ENCODE measurements at places on chromosomes 5 and 9.
A peak's percentile ranks its signal among the peaks of the same experiment; 100 is the strongest.

GRCh38 chr9:2907411-2907810 is 63.5 kb upstream of the PUM3 start:
- peak; percentile 12 for DNase-seq

GRCh38 chr5:122366501-122366900 is 54.5 kb downstream of the SNCAIP start:
- DNase-seq, result no peak

DNA sequence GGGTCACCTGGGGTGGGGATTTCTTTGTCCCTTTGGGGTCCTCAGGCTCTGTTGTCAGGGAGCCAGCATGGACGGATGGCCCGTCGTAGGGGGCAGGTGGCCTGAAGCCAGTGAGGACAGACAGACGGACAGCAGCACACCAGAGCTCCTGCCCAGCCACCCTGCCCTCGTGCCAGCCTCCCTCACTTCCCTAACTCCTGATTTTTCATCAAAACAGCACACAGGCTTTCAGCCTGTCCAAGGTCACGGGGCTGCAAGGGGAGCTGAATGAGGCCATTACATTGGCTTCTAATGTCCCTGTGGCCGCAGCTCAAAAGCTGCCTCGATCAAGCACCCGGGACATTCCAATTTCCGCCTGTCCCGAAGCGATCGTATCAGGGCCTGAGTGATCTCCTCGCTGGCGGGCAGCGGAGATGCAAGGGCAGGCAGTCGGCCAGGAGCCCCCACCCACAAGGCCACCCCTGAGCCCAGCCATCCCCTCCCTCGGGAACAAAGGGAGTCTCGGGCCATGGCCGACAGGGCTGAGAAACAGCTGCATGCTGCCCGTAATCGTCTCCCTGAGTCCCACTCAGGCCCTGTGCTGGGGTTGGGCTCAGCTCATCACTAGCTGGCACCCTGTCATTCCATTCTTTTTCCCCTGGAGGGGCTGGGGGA is 50.5 kb upstream of the RNU6ATAC start:
- no peak for DNase-seq

GRCh38 chr5:56420323-56420722 is 187.2 kb upstream of the ANKRD55 start:
- DNase-seq, result no peak

GRCh38 chr5:58462623-58463230 is 2.8 kb upstream of the PLK2 start:
- peak; percentile 69 for DNase-seq

DNA sequence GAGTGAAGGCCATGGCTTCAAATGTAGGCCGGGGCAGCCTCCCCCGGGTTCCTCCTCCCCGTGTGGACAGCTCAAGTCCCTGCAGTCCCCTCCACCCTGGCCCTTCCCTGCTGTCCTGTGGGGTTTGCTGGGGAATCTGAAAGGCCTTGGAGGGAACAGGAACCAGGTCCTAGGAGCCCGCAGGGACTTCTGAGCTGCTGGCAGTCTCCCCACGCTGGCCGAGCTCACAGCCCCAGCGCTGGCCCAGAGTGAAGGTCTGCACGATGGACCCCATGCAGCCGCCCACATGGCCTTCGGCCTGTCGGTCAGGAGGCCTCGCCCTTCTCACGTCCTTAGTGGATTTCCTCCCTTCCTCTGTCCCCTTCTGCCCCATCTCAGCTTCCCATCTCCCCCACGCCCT is 25.7 kb upstream of the NOTCH1 start:
- DNase-seq, result no peak

GRCh38 chr5:89292487-89292886 is 409.5 kb upstream of the MEF2C start:
- no peak for DNase-seq

DNA sequence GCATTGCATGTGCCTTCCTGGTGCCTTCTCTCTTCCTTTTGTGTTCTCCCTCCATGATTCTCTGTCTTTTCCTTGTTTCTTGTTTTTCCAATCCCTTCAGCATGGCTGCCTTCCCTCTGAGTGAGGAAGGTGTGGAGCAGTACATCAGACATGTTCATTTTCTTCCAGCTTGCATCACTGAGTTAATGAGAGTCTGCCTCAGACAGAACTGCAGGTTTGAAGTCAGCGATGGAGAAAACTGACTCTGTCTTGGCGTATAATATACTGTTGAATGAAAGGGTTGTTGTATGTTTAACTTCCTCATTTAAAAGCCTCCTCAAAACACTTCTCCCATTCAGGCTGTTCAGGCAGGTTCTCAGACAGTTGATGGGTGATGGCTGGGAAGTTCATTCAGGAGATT is 129.3 kb downstream of the KDM4C start:
- no peak for DNase-seq

DNA sequence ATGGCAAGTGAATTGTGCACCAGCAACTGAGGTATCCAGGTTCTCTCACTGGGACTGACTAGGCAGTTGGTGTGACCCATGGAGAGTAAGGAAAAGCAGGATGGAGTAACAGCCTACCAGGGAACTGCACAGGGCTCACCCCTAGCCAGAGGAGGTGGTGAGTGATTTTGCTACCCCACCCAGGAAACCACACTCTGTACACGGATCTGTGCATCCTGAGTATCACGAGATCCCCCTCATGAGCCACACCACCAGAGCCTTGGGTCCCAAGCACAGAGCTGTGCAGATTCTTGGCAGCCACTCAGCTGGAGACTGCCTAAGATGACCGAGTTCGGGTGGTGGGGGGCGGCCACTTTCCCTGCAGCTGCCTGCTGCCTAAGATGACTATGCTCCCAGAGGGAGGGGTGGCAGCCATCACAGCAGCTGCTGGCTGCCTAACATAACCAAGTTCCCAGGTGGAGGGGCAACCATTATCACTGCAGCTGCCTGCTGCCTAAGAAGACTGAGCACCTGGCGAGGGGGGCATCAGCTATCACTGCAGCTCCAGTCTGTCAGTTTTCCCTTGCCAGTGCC is 48.4 kb upstream of the EFNA5 start:
- DNase-seq, result no peak

- DNase-seq, result no peak
Observed at GRCh38 chr9:123828449-123828848, 101.5 kb downstream of the DENND1A start.

- peak; percentile 62 for DNase-seq
Observed at GRCh38 chr5:56440871-56441740, 208.0 kb upstream of the ANKRD55 start.

- DNase-seq, result peak; percentile 45
Observed at GRCh38 chr5:112479418-112479817, 60.3 kb upstream of the EPB41L4A start.

- no peak for DNase-seq
Observed at GRCh38 chr5:33143405-33144123, 297.2 kb upstream of the TARS1 start.

DNA sequence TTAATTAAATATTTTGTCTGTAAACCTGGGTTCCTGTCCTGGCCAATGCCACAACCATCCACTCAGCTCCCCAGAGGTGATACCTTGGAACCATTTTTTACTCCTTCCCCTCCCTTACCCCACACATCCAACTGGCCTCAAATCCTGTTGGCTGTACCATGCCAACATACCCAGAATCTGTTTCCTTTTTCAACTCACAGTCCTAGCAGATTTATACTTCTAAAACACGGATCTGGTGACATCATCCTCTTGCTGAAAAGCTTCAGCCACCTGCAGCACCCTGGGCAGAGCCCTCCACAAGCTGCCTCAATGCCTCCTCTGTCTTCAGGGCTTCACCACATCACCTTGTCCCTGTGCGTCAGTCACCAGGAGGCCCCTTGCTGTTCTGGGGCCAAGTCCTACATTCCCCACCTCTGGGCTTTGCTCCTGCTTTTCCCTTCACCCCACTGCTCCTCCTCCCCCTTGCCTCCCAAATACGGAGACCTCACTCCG is 14.9 kb downstream of the SEMA6A start:
- no peak for DNase-seq

DNA sequence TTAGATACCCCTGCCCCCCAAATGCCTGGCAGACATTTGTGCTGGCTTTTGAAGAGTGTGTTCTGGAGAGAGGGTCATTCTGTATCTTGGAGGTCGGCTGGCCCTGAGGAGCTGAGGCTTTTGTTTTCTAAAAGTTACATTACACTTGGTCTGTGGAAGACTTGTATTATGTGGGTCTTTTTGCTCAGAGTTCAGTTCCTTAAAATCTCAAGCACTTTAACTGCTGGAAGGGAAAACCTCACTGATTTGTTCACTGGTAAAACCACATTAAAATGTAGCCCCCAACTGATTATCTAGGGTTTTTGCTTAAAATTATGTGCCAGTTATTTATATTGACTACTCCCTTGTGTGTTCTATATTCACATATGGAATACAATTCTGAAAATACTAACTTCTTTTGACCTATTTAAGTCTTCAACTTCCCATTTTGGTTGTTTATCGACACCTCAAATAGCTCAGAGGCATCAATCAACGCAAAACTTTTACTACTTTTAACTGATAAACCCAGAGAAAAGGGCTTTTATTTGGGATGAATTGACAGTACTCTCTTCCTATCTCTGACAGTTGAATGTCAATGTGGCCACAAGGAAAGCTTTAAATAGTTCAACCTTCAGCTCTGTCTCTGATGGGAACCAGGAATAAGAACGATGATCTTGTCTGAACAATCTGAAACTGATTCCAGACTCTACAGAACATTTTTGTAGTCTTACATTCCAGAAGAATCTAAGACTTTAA is 54.0 kb upstream of the MAP3K1 start:
- DNase-seq, result no peak

GRCh38 chr9:122912671-122912963 is 506 bp downstream of the ZBTB6 start:
- DNase-seq, result no peak

DNA sequence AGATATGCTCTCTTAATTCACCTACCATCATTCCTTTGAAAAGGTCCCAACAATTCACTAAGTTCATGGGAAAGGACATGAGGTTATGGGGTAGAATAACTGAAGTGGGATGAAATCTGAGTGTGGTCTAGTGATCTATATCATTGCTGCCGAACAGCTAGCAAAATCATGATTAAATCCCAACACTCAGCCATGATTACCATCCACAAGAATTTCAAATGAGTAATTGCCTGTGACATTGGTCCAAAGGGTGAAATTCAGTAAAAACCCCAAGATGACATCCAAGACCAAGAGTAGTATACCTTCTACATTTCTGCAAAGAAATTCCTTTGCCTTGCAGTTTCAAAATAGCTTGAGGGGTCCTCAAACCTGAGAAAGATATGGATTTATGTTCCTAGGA is 225.6 kb downstream of the SPOCK1 start:
- DNase-seq, result peak; percentile 34

GRCh38 chr5:55173687-55174230 is 782 bp upstream of the CDC20B start:
- no peak for DNase-seq

DNA sequence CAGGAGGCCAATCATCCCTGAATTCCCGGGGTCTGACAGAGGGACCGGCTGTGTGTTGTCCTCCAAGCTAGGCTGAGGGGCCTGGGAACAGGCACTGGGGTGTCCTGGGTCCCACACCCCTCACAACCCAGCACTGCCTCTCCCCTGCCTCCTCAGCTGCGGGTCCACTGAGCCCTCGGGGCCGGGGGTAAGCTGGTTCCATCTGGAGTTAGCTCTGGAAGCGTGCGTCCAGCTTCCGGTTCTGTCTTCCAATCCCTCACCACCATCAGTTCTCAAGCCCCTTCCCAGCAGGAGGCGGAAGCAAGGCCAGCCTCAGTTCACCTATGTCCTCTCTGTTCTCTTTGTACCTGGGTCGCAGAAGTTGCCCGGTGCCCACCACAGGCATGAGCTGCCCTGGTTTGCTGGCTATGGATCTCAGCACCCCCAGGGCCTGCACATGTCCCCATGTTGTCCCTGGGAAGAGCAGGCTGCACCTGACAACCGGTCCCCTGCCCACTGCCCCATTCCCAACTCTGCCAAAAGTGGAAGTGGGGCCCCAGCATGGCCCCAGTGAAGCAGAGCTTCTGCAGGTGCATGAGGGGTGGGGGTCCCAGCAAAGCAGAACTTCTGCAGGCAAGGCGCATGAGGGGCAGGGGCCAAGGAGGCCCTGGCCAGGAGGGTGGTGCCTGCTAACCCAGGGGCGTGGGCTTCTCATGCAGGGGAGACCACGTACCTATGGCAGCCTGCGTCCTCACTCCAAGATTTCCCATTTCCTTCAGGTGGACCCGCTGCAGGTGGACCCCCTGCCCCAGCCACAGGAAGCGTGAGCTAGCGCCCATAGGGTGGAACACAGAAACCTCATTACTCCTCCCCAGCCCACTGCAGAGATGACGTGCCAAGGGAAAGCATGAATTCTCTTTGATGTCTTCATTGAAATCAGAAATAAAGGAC is 111.9 kb downstream of the ZNF354C start:
- no peak for DNase-seq

DNA sequence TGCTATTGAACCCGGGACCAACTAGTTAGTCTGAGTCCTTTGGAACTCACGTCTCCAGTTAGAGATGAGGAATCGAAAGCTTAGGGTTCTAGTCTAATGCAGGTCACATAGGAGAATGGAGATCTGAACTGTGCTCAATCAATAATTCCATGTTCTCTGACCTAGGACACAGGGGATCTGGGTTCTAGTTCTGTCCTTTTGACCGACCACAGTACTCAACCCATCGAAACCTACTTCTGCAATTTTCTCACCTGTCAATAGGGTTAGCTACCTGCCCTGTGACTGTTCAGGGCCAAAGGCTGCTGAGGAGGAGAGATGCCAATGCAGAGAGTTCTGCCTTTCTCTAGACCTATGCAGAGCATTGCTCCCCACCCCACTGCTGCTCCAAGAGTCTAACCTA is 187.7 kb downstream of the CDK5RAP2 start:
- no peak for DNase-seq

- no peak for DNase-seq
Observed at GRCh38 chr9:123149067-123149466, 115.6 kb downstream of the GPR21 start.

DNA sequence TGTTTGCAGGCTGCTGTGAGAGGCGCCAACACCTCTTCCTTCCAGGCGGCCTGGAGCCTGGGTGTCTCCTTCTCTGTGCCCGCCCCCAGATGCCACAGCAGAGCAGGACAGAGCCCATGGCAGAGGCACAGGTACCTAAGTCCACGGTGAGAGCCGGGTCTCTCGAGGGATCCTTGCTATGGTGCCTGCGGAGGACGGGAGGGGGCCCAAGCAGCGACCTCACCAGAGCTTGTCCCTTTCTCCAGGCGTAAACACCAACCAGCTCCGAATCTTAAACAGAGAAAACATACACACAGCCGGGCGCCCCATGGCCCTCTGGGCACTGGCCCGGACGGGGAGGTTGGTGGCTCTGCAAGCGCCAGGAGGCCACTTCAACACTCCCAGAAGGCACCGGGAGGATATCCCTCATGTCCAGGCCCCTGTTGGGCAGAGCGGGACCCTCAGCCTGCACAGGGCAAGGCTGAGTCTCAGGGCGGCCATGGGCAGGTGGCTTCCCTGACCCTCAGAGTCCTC is 11.8 kb downstream of the CCDC187 start:
- DNase-seq, result no peak

DNA sequence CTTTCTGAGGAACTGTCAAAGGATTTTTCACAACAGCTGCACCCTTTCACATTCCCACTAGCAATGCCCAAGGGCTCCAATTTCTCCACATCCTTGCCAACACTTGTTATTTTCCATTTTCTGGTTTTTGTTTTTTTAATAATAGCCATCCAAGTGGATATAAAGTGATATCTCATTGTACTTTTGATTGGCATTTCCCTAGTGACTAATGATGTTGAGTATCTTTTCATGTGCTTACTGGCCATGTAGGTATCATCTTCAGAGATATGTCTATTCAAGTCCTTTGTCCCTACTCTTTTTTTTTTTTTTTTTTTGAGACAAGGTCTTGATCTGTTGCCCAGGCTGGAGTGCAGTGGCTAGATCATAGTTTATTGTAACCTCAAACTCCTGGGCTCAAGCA is 115.8 kb upstream of the HAND1 start:
- no peak for DNase-seq

GRCh38 chr5:15948190-15948589 is 231.4 kb downstream of the MARCHF11 start:
- DNase-seq, result no peak

Measured in fibroblast of mammary gland (primary cell).